GM12878 (cell line): ENCODE measurements at places on chromosomes 12 and 14. TPM values are rescaled to one million over a fixed set of nuclear protein-coding genes. Genes with fewer than 3 reads are reported as not detected.

GRCh38 chr12:30930238-30930637, 3.7 kb downstream of the TSPAN11 start:
- no peaks in the 10 kb centered on the region for H3K36me3 ChIP-seq
- no peak overlapping the region for H3K27ac ChIP-seq
- no peak overlapping the region for H3K4me3 ChIP-seq
- H3K27me3 ChIP-seq: peaks cover 5% of the 10 kb centered on the region
- no peak for DNase-seq

- H3K27ac ChIP-seq: no peak overlapping the region
- peak; percentile 36 for DNase-seq
- no peaks in the 10 kb centered on the region for H3K4me1 ChIP-seq
These were observed 73.1 kb upstream of the CEP83 start for GRCh38 chr12:94532490-94533422.

- no peak overlapping the region for H3K27ac ChIP-seq
- H3K27me3 ChIP-seq: no peaks in the 10 kb centered on the region
- H3K4me1 ChIP-seq: no peaks in the 10 kb centered on the region
- H3K36me3 ChIP-seq: no peaks in the 10 kb centered on the region
These were observed 940.2 kb upstream of the MDGA2 start for GRCh38 chr14:48615618-48616017.

DNA sequence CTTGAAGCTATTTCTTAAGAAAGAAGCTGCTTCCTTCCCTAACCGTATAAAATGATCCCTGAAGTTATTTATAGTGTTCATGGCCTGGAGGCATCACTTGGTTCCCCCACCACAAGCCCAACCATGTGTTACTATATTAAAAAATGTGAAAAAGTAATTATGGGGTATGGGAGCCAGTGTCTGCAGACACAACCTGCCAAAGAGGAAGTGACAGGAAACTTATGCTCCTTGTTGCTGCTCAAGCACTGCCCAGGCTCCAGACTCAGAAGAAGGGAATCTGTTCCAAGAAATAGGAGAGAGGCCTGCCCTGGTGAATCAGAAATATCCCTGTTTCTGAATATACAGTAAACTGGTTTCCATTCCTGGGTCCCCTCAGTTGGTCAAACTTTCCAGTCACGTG, 217.2 kb upstream of the BMP4 start:
- H3K36me3 ChIP-seq: no peaks in the 10 kb centered on the region
- H3K27me3 ChIP-seq: no peaks in the 10 kb centered on the region
- H3K4me3 ChIP-seq: no peak overlapping the region
- no peak overlapping the region for H3K27ac ChIP-seq
- no peaks in the 10 kb centered on the region for H3K4me1 ChIP-seq
- no peak for DNase-seq

DNA sequence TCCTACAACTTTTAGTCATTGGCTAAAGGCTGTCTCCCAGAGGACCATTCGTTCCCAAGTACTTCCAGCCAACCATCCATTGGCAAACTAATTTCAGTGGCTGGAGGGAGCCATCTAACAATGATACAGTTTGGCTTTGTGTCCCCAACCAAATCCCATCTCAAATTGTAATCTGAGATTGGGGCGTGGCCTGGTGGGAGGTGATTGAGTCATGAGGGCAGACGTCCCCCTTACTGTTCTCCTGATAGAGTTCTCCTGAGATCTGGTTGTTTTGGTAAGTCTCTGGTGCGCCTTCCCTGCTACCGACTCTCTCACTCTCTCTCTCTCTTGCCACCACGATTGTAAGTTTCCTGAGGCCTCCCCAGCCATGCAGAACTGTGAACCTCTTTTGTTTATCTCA, 99.7 kb upstream of the FUT8 start:
- H3K27ac ChIP-seq: peak overlapping the region; percentile 35
- peaks cover 30% of the 10 kb centered on the region for H3K4me1 ChIP-seq
- no peak for DNase-seq
- no peaks in the 10 kb centered on the region for H3K27me3 ChIP-seq
- no peaks in the 10 kb centered on the region for H3K36me3 ChIP-seq

DNA sequence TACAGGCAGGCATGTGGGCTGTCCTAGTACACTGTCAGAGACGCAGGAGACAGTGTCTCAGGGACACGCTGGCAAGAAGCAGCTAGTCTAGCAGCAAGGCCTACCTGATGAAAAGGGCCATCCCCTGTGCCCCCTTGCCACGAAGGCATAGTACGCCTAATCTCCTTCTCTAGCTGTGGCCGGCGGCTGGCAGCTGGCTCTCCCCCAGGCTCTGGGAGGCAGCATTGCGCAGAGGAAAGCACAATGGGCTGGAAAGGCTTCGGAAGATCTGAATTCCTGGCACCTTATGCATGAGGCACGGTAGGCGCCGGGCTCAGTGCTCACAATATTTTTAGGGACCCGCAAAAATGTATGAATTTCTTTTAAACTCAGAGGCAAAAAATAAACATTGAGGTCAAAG, 16.0 kb upstream of the PLEKHH1 start:
- no peaks in the 10 kb centered on the region; the same call in none of the 2 replicates for H3K27me3 ChIP-seq
- H3K4me1 ChIP-seq: peaks cover 20% of the 10 kb centered on the region
- no peak overlapping the region for H3K27ac ChIP-seq
- H3K36me3 ChIP-seq: no peaks in the 10 kb centered on the region
- no peak overlapping the region for H3K4me3 ChIP-seq
- DNase-seq: no peak

GRCh38 chr14:73785336-73785833, 66.2 kb upstream of the PTGR2 start:
- peak overlapping the region; percentile 94 for H3K27ac ChIP-seq
- peaks cover 3% of the 10 kb centered on the region; the same call in 1 of the 2 replicates for H3K36me3 ChIP-seq
- DNase-seq: no peak
- peak overlapping the region; percentile 97 for H3K4me3 ChIP-seq

The DIO2 gene
- total RNA-seq: not detected in 2 replicates

The KRT1 gene
- not detected in 2 replicates for total RNA-seq

The MDP1 gene
- total RNA-seq: 12.6 and 12.8 TPM in 2 replicates

The TAS2R46 gene
- total RNA-seq: 1.3 TPM in 2 replicates

The KLRK1 gene
- total RNA-seq: 0.64 and 1.2 TPM in 2 replicates

The BEGAIN gene
- total RNA-seq: 0.24 and 0.31 TPM in 2 replicates
